CD4-positive, alpha-beta T cell (primary cell): ENCODE measurements at places on chromosomes 12 and 14.

- no peak for DNase-seq
Measured at GRCh38 chr12:109089683-109090082, 3.6 kb downstream of the ALKBH2 start.

DNA sequence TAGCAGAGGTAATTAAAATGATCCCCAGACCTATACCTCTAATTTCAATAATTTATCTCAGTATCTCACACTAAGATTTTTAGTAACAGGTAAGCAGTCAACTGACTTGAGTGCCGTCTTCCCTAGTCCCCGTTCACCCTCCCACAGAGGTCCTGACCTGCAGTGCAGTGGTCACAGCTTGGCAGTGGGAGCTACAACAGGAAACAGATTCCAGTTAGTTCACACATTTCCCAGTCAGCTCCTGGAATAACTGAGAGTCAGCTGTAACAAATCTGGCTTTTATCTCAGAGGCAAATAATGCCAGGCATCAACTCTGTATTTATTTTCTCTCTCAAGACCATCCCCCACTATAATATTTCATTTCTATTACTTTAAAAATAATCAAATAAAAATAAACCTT, 308.2 kb downstream of the ATP23 start:
- DNase-seq = no peak

DNA sequence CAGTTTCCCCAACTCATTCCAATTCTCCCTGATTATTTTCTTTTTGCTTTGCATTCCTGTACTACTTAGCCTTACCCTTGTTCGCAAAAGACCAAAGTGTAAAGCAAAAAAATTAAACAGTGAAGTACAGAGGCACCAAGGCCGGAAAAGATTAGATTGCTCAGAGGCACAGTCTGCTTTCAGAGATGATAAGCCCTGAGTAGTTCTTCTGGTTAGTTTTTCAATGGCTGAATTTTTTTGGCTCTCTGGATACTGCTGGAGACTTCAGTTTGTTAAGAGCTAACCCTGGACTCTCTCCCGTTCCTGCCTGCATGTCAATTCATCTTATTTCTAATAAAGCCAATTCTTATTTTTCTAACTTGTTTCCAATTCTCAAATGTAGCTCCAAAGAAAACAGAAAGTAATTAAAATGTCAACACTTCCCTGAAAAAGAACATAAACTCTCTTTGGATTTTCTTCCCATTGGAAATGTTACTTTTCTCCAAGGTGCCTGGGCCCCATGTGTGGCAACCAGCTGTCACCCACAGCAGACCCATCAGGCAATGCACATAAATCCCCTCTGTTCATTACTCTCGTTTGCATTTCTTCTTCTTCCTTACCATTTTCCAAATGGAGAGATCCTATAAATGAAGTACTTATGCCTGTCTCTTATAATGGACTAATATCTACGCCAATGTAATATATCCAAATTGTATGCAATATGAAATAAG, 142.8 kb downstream of the BTG1 start:
- DNase-seq = no peak

DNA sequence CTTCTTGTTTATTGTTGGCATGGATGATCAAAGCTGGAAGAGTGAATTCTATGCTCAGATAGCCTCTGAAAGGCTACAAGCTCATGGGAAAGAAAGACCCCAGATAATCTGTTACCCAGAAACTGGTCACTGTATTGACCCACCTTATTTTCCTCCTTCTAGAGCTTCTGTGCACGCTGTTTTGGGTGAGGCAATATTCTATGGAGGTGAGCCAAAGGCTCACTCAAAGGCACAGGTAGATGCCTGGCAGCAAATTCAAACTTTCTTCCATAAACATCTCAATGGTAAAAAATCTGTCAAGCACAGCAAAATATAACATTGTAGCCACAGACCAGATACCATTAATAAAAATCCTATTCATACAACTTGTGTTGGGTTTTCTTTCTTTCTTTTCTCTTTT, 7.2 kb downstream of the ACOT6 start:
- no peak for DNase-seq

- no peak for DNase-seq
Measured at GRCh38 chr14:89540830-89541470, 123.9 kb upstream of the FOXN3 start.

DNA sequence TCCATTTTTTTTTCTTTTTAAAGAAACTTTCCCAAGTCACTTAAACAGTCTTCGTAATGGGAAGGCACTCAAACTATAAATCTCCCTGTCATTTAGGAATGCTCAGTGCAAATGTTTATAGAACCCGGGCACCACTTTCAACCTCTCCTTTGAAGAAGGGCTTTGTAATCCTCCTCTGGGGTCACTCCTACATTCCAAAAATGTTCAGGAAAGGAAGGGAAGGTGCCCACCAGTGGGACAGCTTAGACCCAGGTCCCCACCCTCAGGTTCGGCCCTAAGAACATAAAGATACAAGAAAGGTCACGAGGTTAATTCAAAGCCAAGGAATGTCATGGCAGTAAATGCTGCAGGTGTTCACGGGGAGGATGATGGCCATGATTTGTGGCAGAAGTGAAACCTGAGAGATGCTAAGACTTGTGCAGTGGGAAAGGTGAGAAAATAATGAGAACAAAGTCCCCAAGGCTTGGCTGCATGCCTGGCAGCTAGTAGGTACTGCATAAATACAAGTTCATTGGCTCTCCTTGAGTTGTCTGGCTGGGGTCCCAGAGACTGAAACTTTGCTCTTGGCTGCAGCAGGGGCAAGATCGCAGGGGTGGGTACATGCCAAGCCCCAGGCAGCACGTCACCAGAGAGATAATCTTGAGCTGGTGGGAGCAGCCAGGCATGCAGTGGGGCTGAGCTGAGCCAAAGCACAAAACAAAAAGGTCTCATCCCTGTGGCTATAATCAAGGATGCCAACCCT, 21.1 kb downstream of the KRT18 start:
- DNase-seq = no peak

DNA sequence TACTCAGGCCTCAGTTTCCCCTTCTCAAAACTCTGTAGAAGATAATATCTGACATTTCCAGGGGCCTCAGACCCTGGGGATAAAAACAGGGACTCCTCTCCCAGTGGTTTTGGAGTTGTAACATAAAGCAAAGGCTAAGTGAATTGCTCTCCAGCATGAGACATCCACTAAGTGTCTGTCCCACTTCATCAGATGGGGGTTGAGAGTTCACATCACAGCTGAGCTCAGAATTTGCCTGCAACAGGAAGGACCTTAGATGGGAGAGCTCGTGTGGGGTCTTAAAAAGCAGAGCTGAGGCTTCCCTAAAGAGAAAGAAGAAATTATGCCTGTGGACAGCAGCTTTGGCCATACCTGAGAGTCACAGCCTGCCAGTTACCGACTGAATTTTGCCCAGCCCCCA, 61.1 kb downstream of the TBX5 start:
- DNase-seq = no peak

GRCh38 chr12:108349278-108349688, 10.2 kb upstream of the CMKLR1 start:
- no peak for DNase-seq

GRCh38 chr12:68122236-68122920, 37.2 kb downstream of the IFNG start:
- DNase-seq = no peak

- no peak for DNase-seq
Measured at GRCh38 chr12:49953961-49954846, 3.7 kb downstream of the AQP2 start.

GRCh38 chr12:54016478-54016964, 7.7 kb downstream of the HOXC8 start:
- no peak for DNase-seq

DNA sequence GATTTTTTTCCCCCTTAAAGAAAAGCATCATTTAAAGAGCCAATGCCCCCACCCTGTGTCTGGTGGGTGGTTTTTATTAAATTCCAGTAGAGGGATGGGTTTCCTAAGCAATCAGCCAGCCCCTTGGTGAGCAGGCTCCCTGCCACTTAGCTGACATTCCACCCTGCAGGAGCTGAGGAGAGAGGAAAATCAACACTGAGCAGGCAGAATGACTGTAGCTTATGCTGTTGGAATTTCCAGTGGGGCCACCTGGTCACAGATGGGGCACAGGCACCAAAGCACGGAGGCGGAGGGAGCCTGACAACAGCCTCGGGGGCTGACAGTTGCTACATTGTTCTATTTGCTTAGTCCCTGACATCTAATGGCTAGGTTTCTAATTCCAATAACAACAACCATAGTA, 127.7 kb downstream of the TMEM30B start:
- no peak for DNase-seq

- no peak for DNase-seq
Measured at GRCh38 chr14:50544911-50545310, 12.5 kb upstream of the MAP4K5 start.

DNA sequence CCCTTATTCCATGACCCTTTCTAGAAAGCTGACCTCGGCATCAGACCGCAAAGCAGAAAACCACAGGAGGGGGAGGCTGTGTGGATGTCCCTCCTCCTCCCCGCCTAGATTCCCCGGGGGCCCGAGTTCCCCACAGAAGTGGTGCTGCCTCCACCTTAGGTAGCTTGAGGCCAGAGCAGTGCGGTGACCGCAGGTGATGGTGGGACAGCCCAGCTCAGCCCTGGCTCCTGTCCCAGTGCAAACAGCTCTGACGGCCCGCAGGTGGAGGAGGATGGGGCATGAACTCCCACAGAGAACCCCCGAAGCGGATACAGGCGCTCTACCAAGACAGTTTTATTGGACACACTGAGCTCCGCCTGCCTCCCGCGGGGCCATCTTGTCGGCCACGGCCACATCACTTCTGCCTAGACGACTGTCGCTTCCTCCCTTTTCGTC, 19.5 kb downstream of the ARL6IP4 start:
- no peak for DNase-seq

- peak; percentile 87 for DNase-seq
Measured at GRCh38 chr12:94100990-94101737, 47.2 kb upstream of the PLXNC1 start.

- no peak for DNase-seq
Measured at GRCh38 chr14:104882991-104883660, 18.1 kb downstream of the CEP170B start.

- no peak for DNase-seq
Measured at GRCh38 chr12:64080319-64081007, 141.6 kb downstream of the KICS2 start.

DNA sequence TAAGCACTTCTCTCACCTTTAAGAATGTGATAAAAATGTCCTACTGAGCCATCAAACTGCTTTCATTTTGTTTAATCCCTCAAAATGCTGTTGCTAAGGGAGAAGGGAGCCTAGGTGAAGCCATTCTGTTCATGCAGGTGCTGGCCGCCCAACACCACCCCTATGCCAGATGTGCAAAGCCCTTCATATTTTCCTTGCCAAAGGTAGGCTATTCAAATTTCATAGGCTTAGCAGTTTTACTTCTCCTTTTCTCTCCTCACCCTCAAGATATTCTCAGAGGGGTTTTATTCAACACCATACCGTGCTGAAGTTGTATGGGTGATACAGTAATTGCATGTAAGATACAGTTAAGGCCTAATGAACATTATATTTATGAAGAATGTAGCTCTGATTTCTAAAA, 461.7 kb downstream of the GXYLT1 start:
- DNase-seq = no peak

- DNase-seq = no peak
Measured at GRCh38 chr12:75710361-75711069, 199.1 kb upstream of the KRR1 start.

DNA sequence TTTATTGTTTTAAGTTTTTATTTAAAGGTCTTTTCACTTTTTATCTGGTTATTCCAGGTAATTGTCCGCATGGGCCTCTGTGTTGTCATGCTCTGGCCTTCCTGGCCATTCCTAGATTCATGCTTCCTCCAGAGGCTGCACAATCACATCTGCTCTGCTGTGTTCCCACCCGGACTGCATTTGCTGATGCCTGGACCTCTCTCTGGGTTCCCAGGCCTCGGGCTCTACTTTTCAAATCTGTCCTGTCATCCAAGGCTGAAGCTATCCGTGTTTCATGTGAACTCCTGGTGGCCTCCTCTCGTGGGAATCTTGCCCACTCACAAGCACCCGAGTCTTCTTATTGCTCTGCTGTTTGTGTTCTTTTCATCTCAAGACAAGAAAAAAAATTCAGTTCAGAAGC, 16.1 kb upstream of the VDR start:
- no peak for DNase-seq

GRCh38 chr14:99655521-99655920, 10.6 kb downstream of the HHIPL1 start:
- no peak for DNase-seq

- DNase-seq = peak; percentile 88
Measured at GRCh38 chr14:20662968-20663732, 21.2 kb upstream of the RNASE4 start.

GRCh38 chr12:27367078-27367477, 34.4 kb downstream of the BMAL2 start:
- no peak for DNase-seq

GRCh38 chr12:1217191-1217949, 226.3 kb downstream of the ERC1 start:
- no peak for DNase-seq
